Stimulated activated CD4-positive, alpha-beta T cell treated with anti-CD3 and anti-CD28 coated beads, Interleukin-4, amount 100 ng/mL, for 48 hours (primary cell): ENCODE measurements at places on chromosomes 7 and 10.

- DNase-seq = no peak
Measured at GRCh38 chr7:127732306-127732705, 80.3 kb downstream of the SND1 start.

DNA sequence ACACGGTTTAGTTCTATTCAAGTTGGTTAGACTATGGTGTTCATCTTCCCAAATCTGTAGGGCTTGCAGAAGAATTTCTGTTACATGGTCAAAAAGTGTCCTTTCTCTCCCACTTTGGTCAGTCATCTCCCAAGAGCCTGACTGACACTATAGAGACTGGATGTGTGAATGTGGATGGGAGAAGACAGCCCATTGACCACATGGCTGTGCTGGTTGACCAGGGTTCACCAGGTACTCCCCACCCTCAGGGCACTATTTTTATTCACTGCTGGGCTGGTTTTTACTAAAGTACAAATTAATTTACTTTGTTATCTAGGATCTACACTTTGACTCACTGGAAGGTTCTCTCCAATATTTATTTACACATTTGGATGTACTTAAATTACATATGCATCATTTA, 2.3 kb downstream of the ZNF804B start:
- no peak for DNase-seq

- DNase-seq = no peak
Measured at GRCh38 chr7:50166997-50167965, 74.2 kb upstream of the ZPBP start.

- no peak for DNase-seq
Measured at GRCh38 chr7:11294965-11295364, 321.3 kb downstream of the PHF14 start.

DNA sequence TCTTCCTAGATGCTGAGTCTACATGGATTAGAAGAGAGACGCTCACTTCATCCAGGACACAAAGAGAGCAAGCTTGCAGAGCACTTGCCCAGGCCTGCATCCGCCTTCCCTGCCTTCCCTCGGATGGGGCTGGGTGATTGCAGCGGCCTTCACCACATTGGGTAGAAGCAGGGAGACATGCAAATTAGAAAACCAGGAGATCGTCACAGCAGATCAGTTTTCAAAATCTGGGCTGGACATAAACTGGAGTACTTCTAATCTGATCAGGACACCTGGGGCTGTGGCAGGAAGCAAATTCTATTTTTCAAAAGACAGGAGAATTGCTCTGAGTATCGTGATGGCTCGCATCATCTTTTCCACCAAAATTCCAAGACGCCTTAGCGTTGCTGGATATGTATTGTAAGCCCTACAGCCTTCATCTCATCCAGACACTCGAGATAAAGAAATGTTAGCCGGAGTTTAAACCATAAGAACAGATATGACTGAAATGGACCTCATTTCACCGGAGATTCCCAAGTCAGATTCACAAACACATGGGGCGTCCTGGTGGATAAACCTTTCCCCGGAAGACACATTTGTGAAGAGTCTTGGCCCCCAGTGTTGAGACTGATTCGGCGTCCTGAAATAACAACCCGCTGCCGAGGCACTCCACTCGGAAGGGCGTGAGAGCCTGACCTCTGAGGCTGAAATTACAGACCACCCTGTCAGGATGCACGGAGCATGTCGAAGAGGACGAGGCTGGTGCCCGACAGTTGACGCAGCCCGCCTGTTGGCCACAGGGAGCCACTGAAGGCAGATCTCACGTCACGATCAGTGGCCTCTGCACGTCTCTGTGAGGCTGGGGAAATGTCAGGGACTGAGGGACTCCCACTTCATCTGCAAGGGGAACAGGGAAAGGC, 91.2 kb upstream of the PARD3 start:
- DNase-seq = no peak

- DNase-seq = no peak
Measured at GRCh38 chr7:48420206-48420605, 248.9 kb downstream of the ABCA13 start.

GRCh38 chr10:30709229-30709628, 79.7 kb upstream of the LYZL2 start:
- DNase-seq = no peak

DNA sequence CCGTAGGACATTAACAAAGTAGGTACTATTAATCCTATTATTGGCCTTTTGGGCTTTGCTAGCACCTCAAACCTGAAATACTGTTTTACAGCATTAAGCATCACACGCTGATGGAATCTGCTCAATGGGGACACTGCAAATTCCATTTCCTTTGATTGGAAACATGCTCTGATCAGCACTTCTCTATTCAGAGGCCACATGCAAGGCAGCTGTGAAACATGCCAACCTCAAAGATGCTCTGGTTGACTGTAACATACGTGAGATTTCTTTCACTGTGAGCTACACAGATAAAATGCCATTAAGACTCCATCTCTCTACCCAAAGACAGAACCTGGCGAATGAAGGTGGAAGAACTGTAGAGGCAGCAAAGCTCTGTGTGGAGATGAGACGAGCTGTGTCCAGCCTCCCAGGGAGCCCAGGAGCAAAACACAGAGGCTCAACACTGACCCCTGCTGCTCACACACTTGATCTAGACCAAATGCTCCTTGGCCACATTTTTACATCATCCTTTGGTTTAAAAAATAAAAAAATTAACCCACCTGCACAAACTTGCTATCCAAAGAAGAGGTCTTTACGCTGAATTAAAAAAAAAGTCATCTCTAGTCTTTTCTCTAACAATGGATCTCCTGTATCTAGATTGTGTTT, 8.0 kb downstream of the RSU1 start:
- peak; percentile 49 for DNase-seq

DNA sequence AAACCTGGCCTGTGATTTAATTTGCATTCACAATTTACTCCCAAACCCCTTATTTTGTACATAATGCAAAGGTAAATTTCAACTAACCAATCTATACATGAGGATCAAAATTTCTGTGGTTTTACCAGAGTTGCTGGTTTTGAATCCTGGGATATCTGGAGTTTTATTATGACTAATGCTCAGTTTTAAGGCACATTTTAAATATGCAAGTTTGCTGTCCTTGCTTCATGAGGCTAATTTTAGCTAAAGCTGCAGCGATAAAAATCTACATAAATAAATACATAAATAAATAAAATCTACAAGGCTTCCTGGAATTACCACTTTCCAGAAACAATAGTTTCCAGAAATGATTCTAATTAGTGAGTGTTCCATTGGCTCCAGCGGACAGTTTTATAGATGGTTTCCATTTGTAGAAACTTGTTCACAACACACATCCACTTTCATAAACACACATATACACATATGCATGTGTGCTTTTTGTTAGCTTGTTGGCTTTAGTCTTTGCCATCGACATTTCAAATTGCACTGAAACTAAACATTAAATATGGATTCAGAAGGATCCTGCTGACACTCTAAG, 339.5 kb upstream of the NRP1 start:
- no peak for DNase-seq

GRCh38 chr10:77099136-77099535, 538.5 kb downstream of the KCNMA1 start:
- no peak for DNase-seq

DNA sequence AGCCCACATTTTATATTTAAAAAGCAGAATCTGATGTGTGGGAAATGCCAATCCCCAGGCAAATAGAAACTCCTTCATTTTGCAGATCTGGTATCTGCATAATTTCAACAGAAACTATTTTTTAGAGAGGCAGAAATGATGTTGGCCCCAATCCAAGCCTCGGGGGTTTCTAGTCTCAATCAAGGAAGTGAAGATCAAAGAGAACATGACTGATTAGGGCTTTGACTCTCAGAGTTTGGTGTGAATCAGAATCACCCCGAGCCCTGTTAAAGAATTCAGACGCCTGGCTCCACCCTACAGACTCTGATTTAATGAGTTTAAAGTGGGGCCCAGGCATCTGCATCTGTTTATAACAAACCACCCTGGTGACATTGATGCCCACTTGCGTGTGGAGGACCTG, 36.7 kb upstream of the UBE2H start:
- peak; percentile 61 for DNase-seq

DNA sequence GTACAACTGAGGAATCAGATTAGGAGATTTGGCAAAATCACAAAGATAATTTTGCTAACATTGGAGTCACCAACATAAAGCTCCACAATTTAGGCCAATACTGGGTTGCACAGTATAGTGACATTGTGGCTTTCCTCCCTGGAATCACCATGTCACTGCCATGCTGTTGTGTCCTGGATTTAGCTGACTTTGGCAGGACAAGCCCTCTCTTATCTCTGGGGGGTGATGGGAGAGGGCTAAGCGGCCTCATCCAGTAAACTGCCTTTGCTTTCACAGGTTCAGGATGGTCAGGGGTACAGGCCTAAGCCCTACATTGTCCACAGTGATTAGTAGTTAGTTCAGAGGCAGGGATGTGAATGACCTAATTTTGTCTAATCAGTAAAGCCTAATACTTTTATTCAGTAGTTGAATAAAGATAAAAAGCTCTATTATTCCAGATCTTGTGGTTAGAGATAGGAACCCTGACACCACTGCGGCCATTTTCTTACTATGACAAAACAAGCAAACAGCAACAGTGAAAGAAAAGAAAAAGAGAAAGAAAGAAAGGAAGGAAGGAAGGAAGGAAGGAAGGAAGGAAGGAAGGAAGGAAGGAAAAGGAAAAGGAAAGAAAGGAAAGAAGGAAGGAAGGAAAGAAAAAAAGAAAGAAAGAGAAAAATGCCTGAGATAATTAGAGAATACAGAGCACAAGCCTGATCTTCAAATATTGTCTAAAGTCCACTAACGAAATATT, 140.1 kb downstream of the ETV1 start:
- DNase-seq = no peak

DNA sequence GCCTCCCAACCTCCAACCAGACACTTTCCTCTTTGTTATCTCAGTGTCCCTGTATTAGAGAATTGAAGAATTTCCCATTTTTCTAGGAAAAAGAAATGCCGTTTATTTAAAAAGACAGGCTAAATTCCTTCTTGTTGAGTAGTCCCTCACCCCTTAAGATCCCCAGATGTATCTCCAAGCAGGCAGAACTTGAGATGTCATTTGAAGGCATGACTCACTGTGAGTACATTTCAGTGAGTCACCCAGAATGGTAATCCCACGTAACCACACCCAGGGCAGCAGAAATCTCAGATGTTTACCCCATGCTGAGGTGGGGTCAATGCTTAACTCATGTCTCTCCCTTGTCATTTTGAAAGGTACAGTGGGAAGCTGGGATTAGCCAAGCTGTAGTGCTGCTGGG, 4.4 kb downstream of the ZNF655 start:
- peak; percentile 38 for DNase-seq

DNA sequence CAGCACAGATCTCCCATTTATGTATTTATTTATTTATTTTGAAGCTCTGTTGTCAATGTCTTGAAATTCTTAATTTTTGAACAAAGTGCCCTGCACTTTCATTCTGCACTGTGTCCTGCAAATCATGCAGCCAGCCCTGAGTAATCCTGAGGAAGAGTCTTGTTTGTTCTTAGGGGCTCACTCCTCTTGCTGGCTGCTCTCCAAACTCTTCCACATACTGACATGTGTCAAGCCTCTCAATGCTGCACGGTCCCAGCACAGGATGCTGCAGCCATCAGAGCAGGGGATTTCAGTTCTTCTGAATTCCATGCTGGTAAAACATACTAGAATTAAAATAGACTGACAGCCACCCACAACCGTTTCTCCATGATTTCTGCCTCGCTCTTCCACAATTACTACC, 207.2 kb downstream of the PARD3 start:
- DNase-seq = no peak

DNA sequence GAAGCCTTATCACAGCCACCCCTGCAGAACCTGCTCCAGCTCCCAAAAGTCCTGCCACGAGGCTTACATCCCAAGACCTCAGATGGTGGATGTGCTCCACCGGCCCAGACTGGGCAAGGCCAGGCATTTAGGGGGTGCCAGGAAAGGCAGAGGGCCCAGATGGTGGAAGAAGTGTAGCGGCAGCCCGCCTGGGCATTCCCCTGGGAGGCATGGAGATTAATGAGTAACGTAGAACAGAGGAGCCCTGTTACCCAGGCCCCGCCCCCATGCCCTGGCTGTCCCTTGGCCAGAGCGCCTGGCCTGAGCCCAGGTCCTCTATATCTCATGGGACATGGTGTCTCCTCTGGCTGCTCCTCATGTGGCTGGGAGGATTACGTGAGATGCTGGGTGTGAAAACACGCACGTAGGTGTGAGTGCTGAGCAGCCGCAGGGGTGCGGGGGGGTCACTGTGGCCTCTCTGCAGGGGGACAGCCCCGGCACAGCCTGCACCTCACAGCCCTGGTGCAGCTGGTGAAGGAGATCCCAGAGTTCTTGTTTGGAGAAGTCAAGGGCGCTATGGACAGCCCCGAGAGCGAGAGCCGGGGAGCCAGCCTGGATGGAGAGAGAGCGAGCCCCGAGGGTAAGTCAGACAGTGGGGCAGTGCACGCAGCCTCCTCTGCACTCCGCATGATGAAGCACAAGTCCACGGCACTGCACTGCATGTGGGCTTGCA, 52.9 kb downstream of the ZNF467 start:
- DNase-seq = no peak

DNA sequence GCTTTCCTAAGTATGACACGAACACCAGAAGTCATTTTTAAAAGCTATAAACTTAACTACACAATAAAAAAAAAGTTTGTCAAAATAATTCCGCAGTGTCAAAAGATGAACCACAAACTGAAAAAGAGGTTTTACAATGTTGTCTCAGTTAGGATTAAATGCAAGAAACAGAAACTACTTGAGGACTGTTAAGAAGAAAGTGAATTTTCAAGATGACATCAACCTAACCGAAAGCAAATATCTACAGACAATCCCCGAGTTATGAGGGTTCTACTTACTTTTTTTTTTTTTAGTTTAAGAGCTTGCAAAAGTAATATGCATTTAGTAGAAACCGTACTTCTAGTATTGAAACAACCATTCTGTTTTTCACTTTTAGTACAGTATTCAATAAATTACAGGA, 62.3 kb downstream of the TFPI2 start:
- no peak for DNase-seq

GRCh38 chr10:113097036-113097435, 147.0 kb downstream of the TCF7L2 start:
- no peak for DNase-seq

DNA sequence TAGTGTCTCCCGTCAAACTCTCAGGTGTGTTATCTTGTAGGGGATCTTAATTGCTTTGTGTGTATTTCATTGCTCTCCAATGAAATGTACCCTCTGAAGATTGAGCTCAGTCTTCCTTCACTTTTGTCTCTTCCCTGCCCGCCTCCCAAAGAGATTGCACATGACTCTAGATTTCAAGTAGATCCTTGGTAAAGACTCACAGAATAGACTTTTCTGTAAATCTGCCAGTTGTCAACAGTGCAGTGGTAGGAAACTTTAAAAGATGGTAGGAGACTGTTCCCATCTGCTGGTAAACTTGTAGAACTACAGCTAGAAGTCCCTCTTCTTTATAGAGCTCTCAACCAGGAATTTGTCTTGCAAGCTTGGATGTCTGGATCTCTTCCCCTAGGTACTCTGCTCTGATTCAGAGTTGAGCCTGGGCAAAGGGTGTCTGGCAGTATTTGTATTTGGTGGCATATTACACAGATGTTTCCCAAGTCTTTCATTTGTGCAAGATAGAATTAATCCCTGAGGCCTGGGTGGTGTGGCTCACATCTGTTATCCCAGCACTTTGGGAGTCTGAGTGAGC, 9.6 kb downstream of the CCL26 start:
- DNase-seq = no peak

- no peak for DNase-seq
Measured at GRCh38 chr10:35223016-35223415, 96.4 kb downstream of the CREM start.

GRCh38 chr10:71468363-71469094, 71.8 kb downstream of the CDH23 start:
- no peak for DNase-seq

- DNase-seq = no peak
Measured at GRCh38 chr7:37245590-37245989, 203.1 kb downstream of the ELMO1 start.

- DNase-seq = no peak
Measured at GRCh38 chr10:11522821-11523245, 88.6 kb downstream of the USP6NL start.
